ENCODE measurements at places on chromosomes 1 and 21. TPM values are rescaled to one million over a fixed set of nuclear protein-coding genes. Genes with fewer than 3 reads are reported as not detected.

The NES gene
- not detected for total RNA-seq

The CHML gene
- 19.9 TPM for total RNA-seq

The CD48 gene
- total RNA-seq = 340 TPM

The CYP4A11 gene
- total RNA-seq = not detected

The KRTAP13-3 gene
- total RNA-seq = not detected

The SH3D21 gene
- 2.7 TPM for total RNA-seq

The OSCP1 gene
- 2.2 TPM for total RNA-seq

The OVAAL gene
- not detected for total RNA-seq

DNA sequence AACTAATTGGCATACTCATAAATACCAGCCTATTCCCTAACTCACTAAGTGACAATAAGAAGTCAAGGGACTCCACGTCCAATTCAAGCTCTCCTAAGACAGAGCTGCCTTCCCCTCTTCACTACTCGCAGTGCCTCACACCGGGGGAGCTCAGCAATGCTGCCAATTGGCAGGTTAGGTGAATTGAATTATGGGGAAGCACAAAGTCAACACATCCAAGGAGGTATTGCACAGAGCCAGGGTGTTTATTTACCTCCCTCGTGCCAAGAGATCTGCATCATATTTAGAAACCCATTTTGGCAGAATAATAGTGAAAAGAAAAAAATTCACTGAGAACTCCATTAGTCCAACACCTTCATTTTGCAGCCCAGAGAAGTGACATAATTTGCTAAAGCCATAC, 20.4 kb upstream of the TNR start:
- DNase-seq = no peak

- no peak for DNase-seq
These were observed 45.2 kb upstream of the RXRG start for GRCh38 chr1:165490175-165490574.

DNA sequence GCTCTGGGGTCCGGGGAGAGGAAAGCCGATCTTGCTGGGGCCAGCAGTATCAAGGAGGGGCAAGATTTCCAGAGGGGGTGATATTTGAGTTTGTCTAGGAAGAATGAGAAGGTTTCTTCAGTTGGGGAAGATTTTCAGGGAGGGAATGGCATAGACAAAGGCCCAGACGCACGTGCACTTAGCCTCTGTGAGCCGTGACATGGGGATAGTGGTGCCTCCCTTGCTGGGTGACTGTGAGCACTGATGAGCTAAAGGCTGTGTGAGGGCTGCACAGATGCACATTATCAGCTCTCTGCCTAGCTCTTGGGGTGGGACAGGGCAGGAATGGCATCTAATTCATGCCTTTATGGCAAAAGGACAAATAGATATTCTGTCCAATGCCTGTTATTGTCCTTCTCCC, 1.8 kb downstream of the CDCP2 start:
- DNase-seq = no peak

GRCh38 chr1:23403735-23404486, 20.6 kb downstream of the TCEA3 start:
- peak; percentile 94 for DNase-seq

- DNase-seq = no peak
These were observed 205.7 kb downstream of the FOXD2 start for GRCh38 chr1:47643306-47644211.

DNA sequence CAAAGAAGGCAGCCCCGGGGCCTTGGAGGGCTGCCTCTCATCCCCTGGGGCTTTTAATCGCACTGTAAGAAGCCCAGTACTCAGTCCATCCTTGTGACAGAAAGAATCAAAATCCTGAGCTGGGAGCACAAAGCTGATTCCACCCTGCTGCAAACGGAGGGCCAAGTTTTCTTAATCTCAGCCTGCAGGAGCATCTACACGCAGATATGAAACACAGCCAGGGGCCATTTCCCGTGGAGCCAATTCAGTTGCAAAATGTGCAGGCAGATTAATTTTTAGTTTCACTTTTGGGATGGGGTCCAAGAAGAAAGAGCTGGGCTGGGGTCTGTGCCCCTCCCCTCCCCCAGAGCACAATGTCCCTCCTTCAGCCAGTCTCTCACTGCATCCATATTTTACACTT, 4.4 kb downstream of the LYPD8 start:
- no peak for DNase-seq

DNA sequence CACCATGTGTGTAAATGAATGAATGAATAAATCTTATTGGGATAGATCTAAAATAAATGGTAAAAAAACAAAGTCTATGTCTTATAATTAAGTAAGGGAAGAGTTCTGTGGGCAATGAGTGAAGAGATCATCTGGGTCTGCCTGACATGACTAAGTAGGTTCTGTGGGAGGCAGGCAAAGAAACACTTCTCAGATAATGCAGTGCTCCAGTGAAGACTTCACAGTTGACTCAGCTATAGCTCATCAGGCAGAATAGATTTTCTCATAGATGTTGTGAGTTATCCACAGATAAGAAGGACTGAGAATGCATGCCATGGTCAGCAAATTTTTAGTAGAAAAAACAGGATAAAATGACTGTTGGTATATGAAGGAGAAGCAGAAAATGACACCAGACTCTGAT, 12.4 kb downstream of the KRTAP22-2 start:
- DNase-seq = no peak

DNA sequence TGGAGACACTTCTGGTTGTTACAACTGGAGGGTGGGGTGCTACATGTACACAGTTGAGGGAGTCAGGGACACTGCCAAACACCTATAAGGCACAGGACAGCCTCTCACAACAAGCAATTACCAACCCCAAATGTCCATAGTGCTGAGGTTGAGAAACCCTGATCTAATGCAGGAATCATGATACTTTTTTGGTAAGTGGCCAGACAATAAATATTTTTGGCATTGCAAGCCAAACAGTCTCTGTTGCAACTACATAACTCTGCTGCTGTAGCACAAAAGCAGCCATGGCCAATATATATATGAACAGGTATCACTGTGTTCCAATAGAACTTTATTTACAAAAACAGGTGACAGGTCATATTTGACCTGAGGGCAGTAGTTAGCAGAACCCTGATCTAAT, 177.5 kb downstream of the ASTN1 start:
- no peak for DNase-seq

DNA sequence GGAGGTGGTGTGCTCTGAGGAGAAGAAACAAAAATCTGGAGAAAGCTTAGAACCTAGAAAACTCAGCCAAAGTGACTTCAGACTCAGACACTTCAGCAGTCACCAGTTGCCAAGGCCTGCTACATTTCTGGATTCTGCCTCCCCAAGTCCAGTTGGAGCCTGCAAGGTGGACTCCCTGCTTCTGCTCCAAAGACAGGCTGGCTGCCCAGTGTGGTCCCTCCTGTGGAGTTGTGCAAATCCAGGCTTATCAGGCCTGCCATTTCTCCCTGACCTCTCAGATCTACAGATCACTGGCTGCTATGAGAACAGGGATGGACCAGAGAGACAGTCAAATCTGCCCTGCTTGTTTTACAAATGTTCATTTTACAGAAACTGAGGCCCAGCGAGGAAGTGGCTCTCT, 9.9 kb downstream of the CACHD1 start:
- no peak for DNase-seq

DNA sequence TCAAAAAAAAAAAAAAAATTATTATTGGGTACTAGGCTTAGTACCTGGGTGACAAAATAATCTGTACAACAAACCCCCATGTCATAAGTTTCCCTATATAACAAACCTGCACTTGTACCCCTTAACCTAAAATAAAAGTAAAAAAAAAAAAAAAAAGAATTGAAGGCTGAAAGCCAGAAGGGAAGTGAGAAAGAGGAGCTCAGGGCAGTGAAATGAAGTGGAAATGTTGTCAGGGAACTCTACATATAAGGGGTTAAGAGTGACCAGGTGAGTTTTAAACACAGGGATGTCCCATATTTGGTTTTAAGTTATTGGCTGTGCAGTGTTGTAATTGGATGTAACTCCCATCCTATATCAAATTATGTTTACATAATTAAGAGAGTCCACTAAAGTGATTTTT, 85.7 kb upstream of the ABCD3 start:
- DNase-seq = no peak

DNA sequence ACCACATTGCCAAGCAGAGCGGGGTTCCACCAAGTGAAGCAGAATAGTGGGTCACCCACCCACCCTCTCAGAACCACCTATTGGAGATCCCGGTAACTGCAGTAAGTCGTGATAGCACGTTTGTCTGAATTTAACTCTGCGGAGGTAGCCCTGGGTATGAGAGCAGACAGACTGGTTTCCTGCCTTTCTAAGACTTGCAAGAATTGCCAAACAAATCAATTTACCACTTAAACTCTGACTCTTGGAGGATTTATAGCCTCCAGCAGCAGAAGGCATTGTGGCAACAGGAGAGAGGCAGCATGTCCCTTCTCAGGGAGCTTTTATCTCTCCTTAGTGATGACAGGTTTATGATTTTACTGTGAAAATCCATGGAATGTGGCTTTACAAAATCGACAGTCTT, 287.9 kb upstream of the FMN2 start:
- DNase-seq = no peak

DNA sequence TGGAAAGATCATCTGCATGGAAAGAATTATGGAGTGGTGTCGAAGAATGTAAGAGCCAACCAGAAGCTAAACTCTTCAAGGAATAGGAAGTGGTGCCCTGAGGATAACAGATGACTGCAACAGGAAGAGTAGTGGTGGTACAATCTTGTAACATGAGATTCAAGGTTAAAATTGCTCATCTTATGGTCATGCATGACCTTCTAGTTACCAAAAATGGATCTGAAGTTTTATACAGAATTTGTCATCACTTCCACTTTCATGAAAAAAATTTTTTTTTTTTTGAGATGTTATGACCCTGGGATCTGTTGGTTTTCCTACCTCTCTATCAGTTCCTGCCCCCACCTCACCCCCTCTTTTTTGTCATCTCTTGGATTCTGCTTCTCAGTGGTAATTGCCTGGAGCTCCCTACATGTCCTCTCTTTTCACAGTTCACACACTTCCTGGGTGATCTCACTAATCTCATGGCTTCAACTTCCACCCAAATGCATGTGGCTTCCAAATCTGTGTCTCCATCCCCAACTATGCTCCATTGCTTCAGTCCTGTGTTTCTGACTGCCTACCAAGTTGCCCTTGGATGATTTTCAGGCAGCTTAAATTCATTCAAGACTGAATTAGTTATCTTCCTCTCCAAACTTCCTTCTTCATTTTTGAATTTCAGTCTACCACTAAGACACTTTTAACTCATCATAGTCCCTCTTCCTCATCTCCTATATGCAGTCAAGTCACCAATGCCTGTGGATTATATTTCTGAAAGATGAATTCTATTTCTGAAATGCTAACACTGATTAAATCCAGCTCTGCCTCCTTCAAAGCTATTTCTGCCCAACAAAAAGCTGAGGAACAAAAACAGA, 48.4 kb downstream of the SLAMF6 start:
- DNase-seq = peak; percentile 49

GRCh38 chr1:204405988-204406387, 5.6 kb downstream of the PPP1R15B start:
- DNase-seq = no peak
